ENCODE measurements at places on chromosomes 4 and X.

DNA sequence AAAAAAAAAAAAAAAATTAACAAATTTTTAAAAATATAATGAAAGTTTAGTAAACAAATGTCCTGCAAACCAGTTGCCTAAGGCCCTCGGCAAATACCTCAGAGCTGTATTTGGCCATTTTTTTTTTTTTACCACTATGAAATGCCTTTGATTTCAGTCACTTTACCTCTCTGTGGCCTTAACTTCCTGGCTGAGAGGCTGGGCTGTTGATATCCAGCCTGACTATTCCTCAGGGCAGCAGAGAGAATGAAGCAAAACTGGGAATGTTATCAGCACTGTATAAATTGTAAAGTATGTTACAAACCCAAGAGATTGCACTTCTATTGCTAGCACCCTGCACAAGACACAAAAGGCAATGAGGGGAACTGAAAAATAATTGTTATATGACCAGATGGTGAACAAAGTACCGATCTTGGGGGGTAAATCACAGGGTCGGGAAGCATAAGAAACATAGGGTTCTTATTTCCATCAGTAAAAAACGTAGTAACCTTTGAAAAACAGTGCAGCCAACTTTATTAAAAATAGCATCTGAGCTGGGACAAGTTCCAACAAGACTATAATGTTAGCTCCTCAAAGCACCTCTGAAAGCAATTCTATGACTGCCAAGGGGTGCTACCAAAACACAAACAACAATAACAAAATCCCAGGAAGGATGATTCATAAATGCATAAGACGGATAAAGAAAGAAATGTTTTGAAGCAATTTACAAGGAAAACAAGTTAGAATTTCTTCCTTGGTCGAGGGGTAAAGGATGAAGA, 18.1 kb downstream of the USP46 start:
- DNase-seq: no peak

GRCh38 chr4:73311428-73311827, 52.8 kb upstream of the ANKRD17 start:
- DNase-seq: no peak

DNA sequence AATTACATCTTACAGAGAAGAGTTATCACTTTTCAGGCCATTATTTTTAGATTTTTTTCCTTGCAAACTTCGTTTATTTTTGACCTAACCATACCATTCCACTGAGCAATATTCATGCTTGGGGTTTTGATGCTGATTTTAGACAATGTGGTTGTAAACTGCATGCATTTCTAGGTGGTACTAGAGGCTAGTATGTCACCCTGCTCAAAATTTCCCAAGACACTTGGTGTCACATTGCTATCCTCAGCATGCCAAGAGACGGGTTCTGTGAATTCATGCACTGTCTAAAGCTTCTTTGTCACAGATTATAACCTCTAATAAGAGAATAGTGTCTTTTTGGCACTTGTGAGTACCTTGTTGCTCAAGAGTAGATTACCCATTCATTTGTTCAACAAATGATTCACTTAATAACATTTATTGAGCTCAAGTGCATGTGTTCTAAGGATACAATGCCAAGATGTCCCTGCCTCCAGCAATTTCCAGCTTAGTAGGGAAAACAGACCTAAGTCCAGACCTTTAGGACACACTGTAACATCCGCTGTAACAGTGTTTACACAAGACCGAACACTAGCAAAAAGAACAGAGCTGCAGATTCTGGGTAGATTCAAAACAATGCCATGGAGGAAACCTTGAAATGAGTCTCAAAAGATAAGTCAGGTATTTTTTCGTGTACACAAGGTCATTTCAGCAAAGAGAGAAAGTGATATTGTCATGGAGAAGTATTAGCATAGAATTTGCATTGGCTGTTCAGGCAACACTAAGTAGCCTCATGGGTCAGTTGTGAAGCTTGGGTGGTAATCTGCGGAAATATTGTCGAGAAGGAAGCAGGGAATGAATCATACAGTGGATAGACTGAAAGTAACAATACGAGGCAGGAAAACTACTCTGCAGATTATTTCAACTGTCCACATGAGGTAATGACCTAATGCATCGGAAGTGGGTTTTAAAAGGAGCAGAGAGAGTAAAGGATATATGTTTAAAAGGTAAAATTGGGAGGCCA, 515.1 kb upstream of the ZFP42 start:
- no peak for DNase-seq

GRCh38 chr4:25440478-25441030, 63.5 kb downstream of the ANAPC4 start:
- no peak for DNase-seq

DNA sequence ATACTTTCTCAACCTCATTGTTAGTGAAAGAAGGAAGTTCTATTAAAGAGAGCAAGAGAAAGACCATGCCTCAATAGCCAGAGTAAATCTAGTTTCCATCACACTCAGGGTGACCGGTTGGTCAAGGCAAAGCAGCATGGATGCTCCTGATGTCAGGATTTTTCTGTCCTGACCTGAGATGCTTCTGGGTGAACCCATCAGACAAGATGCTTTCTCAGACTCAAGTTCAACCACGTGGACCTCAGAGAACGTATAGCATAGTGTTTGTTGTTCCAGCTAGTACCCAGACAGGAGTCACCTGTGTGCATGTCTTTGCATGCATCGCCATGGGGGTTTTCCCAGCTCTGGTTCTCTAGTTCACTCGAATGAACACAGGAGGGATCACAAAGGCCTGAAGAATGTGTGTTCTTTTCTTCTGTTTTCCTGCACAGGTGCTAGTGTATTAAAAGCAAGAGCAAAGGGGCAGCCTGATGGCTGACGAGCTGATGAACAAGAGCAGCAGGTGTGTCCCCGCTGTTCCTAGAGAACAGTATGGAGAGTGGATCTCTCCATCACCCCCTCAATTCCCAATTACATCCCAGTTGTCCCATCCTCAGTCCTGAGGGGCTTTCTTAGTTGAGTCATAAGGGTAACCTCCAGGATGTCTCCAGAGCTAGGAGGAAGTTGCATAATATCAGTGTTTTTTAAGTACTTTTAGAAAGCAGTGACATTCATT, 110.5 kb upstream of the ENPP6 start:
- peak; percentile 90 for DNase-seq

DNA sequence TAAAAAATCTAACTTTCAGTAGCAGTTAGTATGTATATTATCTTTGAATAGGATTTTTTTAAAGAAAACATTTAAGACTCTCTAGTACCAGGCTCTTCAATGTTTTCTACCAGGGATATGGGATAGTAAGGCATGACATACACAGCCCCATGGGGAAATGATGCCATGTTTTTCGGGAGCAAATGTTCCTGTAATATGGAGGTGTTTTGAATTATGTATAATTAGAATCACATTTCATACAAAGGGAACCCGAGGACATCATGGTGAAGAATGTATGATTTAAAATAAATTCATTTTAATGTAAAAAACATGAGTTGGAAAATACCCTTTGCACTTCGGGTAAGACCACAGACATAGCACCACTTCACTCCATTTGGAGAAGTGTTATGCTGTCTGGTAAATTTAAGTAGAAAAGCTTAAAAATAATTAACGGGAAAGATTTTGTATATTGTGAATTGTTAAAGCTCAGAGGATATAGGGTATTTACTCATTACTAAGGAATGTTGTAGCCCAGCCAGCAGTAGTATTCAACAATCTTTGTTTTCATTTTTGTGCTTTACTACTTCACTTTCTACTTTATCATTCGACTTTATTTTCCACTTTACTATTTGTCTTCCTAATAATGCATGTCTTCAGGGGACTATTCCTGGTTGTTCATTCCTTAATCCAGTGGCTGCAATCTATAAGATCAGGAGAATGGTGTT, 2050.7 kb downstream of the ARAP2 start:
- no peak for DNase-seq

DNA sequence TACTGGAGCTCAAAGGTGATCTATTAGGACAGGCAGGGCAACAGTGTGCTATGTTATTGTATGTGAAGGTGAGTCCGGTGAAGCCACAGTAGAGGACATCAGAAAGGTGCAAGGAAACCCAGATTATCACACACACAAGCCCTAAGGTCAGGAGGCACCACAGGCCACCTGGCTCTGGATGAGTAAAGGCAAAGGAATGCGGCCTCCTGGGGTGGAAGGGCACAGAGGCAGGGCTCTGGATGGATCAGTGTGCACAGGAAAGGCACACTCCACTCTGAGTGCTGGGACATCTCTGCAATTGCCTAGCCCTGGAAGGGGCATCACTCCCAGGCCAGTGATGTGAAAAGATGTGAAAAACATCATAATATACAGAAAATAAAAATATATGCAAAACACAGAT, 683.5 kb downstream of the TRIML1 start:
- no peak for DNase-seq

- DNase-seq: no peak
These were observed 37.9 kb upstream of the OTUD4 start for GRCh38 chr4:145218251-145218650.

DNA sequence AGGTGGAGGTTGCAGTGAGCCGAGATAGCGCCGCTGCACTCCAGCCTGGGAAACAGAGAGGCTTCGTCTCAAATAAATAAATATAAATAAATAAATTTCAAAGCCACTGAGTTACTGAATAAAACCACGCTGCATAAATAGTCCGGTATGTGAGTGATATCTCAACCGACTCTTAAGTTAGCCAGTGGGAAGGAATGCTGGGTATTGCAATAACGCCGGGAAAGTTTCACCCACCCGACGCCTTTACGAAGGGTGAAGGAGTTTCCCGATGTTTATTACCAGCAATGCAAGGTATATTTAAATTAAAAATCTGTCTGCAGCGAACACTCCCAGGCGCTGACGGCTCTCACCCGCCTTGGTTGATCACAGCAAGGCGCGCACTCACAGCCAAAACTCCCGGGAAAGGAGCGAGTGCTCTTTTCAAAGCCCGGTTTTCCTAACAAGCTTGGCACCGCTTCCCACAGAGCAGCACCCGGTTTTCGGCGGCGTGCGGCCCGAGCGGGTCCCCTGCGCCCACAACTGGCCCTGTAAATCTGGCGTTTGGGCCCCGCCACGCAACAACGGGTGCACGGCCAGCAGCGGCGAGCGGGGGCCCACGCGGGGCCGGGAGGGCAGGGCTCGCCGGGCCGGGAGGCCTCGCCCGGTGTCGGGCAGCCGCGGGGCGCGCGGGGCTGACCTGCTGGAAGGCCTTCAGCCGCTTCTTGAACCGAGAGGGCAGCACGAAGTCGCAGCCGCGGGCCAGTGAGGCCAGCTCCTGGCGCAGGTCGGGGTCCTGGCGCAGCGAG, 13.7 kb downstream of the PPP2R3B start:
- DNase-seq: no peak

DNA sequence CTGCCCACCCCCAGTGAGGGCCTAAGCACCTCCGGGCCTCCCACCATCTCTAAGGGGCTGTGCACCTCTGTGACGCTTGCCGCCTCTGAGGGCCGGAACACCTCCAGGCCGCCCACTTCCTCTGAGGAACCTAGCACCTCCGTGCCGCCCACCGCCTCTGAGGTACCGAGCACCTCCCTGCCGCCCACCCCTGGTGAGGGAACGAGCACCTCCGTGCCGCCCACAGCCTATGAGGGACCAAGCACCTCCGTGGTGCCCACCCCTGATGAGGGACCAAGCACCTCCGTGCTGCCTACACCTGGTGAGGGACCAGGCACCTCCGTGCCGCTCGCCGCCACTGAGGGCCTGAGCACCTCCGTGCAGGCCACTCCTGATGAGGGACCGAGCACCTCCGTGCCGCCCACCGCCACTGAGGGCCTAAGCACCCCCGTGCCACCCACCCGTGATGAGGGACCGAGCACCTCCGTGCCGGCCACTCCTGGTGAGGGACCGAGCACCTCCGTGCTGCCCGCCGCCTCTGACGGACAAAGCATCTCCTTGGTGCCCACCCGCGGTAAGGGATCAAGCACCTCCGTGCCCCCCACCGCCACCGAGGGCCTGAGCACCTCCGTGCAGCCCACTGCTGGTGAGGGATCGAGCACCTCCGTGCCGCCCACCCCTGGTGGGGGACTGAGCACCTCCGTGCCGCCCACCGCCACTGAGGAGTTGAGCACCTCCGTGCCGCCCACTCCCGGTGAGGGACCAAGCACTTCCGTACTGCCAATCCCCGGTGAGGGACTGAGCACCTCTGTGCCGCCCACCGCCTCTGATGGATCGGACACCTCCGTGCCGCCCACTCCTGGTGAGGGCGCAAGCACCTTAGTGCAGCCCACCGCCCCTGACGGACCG, 977 bp downstream of the MAGEE1 start:
- no peak for DNase-seq

DNA sequence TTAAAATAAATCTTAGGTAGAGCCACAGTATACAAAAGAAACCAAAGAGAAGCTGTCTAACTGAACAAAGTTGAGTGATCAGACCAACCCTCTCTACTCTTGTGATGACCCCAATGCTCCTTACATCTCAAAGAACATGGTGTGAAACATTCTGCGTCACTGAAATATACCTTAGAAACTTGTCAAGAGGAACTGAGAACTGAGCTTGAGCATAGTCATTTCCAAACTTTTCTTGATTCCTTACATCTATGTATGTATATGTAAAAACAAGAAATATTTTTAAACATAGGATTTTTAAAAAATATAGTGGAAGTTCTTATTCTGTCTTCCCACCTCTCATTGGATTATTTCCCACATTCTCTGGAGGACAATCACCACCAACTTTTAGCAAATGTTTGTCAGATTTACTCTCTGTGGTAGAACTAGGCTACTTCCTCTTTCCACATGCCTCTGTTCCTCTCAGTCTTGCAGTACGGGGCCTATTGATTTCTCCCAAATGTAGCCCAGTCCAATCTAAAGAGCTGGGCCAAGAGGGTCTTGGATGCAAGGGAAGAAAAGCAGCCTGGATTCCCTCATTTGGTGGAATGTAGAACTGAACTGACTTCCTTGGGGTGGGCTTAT, 98.2 kb upstream of the HHIP start:
- peak; percentile 75 for DNase-seq

- no peak for DNase-seq
These were observed 7.0 kb downstream of the JAKMIP1 start for GRCh38 chr4:6193399-6193798.

DNA sequence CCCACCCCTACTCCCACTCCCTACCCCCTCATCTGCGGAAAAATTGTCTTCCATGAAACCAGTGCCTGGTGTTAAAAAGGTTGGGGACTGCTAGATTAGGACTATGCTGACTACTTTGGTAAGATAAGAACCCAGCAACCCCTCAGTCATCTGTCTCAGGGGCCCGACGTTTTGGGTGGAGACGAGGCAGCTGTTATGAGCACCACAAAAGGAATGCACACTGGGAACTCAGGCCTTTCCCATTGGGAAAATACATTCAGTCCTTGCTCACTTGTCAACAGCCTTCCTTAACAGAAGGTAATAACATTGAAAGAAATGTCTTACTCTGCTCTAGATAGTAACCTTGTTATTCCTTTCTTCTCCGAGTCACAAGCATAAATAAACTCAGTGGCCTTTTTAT, 310.8 kb downstream of the AFF2 start:
- DNase-seq: no peak

DNA sequence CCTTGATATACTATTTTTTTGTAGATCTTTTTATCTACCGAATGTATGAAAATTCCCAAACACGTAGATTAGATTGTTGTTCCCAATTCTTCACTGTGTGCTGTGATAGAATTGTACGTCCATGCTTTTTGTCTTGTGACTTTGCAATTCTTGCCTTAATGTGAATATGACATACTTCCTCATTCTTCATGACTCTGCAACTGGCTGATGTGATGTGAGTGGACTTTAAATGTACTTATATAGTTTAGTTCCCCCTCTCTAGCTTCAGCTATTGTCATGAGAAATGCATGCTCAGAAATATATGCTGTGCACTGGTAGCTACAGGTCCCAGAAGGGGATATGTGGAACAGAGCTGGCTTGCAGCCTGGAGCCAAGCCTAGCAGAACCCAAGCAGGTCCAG, 89.4 kb downstream of the FTHL17 start:
- DNase-seq: no peak

- DNase-seq: no peak
These were observed 123.9 kb upstream of the NAP1L5 start for GRCh38 chr4:88821522-88821921.

- no peak for DNase-seq
These were observed 285.0 kb downstream of the CHIC1 start for GRCh38 chrX:73847991-73848390.

Measured in GM12864 (cell line).